PC-3 (cell line): ENCODE measurements at places on chromosomes 7 and 10.

GRCh38 chr7:1232623-1233332 lies at the start of gene UNCX:
Gene UNCX (plus strand): TSS chr7:1232872. CDS start chr7:1233018, 146 bp downstream.
- no peak for DNase-seq

GRCh38 chr10:44517635-44518034 lies 132.7 kb upstream of the CXCL12 start:
- DNase-seq: peak; percentile 11

GRCh38 chr7:139294951-139295575 lies 46.1 kb upstream of the FMC1 start:
- DNase-seq: no peak

DNA sequence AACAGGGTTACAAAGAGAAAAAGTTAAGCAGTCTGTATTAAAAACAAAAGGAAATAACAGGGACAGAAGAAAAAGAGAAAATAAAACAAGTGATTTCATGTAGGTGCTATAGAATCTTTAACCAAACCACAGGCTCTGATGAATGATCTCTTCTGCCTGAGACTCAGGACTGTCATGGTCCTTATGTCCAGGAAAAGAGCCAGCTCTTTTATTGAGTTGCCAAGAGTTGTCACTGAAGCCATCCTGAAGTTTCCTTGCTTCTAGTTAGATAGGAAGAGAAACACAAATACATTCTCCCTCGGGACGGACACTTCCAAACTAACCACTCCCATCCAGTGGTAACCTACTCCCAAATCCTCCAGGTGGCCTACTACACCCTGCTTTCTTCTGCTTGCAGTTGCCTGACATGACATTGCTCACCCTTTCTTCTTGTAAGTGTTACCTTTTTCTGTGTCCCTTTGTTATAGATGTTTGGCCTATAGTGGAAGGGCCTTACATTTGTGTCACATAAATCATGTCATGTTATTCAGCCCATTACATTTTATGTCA lies 346.7 kb downstream of the NRG3 start:
- DNase-seq: no peak

DNA sequence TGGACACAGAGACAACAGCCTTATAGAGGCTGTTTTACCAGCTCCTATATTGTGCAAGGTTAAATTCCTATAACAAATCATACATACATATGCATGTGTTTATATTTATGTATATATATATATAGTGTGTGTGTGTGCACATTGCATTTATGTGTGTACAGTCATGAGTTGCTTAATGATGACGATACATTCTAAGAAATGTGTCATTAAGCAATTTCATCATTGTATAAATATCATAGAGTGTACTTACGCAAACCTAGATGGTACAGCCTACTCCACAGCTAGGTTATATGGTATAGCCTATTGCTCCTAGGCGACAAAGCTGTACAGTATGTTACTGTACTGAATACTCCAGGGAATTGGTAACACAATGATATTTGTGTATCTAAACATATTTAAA lies 30.1 kb upstream of the TNKS2 start:
- DNase-seq: peak; percentile 2

DNA sequence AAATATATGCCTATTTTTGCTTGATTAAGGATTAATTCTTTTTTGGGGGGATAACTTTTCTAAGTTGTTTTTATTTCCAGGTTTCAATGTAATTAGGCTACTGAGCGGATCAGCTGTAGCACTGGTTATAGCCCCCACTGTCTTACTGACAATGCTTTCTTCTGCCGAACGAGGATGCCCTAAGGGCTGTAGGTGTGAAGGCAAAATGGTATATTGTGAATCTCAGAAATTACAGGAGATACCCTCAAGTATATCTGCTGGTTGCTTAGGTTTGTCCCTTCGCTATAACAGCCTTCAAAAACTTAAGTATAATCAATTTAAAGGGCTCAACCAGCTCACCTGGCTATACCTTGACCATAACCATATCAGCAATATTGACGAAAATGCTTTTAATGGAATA lies 1.0 kb downstream of the LRRTM3 start:
- DNase-seq: no peak

DNA sequence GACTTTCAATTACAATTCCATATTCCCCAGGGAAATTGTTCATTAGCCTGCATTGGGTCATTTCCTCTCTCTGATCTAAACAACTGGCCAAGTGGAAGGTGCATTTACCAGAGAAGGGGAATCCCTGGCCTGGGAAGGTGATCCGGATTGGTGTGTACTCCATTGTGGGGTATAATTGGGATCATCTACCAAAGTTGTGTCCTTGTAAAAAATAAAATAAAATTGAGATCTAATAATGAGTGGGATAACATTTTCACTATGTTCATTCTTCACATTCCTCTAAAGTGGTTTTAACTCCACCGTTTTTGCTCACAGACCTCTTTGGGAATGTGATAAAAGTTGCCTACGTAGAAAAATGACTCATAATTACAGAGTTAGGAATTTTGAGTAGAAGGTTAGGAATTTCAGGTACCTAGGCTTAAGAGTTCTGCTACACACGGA lies 22.8 kb downstream of the ARL5B start:
- DNase-seq: peak; percentile 86

GRCh38 chr10:129760003-129760315 lies 204.1 kb downstream of the EBF3 start:
- DNase-seq: no peak

DNA sequence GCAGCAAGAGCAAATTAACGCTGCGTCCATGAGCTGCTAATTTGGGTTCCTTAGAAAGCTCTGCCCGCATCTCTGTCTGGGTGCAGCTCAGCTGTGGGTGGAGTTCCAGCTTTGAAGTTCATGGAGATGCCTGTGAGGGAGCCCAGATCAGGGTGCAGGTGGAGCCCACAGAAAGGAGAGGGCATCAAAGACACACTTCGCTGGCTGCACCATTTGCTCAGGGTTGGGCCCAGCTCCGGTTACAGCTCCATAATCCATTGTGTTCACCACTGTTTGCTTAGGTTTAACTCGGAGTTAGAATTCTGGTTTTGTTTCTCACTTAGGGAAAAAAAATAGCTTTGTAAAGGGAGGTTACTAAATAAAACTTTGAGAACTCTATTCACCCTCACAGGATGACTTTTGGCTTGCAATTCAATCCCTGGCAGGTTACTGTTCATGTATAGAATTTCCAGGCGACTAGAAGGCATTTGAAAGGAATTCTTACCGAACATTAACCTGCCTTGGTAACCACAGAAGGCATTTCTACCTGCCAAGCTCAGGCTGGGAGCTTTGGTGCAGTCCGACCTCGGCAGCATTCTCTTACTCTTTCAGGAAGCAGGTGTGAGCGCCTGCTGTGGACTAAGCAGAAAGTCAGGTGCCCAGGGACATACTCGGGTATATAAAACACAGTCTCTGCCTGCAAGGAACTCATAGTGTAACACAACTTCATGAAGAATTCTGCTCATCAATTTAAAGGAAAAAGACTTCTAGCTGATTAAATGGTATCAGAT lies 179.5 kb upstream of the RNF32 start:
- no peak for DNase-seq

- no peak for DNase-seq
These were observed 34.2 kb downstream of the SRI start for GRCh38 chr7:88185650-88186049.

GRCh38 chr7:92754919-92755581 lies 81.3 kb downstream of the CDK6 start:
- no peak for DNase-seq

GRCh38 chr7:95599069-95599468 lies 2.8 kb upstream of the PDK4 start:
- DNase-seq: peak; percentile 27

- DNase-seq: no peak
These were observed 852.0 kb upstream of the PHF14 start for GRCh38 chr7:10121631-10122030.

- peak; percentile 38 for DNase-seq
These were observed 16.3 kb upstream of the GLI3 start for GRCh38 chr7:42253316-42253715.

DNA sequence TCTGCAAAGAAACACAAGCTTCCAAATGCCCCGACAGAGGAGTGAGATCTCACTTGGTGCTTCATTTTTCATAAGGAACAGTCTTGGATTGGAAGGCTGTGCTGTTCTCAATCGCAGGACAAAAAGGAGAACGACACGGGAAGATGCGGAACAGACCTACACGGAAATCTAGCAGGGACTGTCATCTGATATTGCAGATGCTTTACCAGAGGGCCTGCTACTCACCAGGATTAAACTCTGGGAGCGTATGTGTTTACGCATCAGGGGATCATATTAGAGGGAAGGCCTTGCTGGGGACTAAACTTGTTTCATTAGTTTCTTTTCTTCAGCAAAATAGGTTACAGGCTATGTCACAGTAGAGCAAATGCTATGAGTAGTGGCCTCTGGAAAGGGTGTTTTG lies 82.8 kb upstream of the EEPD1 start:
- no peak for DNase-seq

DNA sequence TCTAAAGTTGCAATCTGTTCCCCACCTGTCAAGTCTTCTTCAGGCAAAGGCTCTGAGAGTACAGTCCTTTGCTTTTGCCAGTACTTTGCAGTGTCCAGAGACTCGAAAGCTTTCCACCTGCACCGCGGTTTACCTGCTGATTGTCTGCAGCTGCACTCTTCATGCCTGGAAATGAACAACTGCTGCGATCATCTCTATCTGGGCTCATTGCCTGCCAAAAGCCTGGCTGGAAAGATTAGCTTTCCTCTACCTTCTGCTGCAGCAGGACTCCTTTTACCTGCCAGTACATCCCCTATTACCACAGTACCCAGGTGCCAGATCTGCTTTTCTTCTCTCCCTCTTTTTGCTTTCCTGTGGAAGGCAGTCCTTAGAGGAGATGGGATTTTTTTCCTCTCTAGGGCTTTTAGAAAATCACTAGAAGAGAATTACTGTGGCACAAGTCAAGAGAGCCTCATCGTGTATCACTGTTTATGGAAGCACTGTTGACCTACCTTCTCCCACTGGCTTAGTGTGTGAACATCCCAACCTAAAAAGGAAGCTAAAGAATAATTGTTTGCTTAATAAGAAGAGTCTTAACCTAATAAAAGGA lies 2.2 kb downstream of the STRIP2 start:
- peak; percentile 34 for DNase-seq

- DNase-seq: no peak
These were observed 203.9 kb downstream of the DNAJB6 start for GRCh38 chr7:157540606-157541294.

GRCh38 chr10:31138026-31138553 lies 106.4 kb upstream of the ZNF438 start:
- DNase-seq: no peak

- no peak for DNase-seq
These were observed 44.6 kb downstream of the VIM start for GRCh38 chr10:17272648-17273047.

DNA sequence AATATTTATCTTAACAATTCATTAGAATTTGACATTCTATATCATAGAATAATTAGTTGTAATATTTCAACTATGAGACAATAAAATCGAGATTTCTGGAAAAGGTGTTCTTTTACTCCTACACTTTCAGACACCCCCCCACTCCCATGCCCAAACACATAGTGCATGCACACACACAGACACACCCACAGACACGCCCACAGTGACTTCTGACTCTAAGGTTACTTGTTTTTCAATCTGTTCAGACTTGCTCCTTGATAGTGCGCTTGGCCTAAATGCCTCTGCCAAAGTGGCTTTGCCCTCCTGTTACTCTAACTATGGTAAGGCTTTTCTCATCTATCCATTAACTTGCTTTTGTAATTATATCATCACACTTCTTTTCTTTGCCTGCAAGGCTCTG lies 144.0 kb upstream of the PPP1R3A start:
- DNase-seq: no peak

GRCh38 chr7:127794551-127794950 lies 142.6 kb downstream of the SND1 start:
- DNase-seq: no peak

GRCh38 chr7:123864436-123864835 lies 19.5 kb downstream of the HYAL4 start:
- DNase-seq: no peak

DNA sequence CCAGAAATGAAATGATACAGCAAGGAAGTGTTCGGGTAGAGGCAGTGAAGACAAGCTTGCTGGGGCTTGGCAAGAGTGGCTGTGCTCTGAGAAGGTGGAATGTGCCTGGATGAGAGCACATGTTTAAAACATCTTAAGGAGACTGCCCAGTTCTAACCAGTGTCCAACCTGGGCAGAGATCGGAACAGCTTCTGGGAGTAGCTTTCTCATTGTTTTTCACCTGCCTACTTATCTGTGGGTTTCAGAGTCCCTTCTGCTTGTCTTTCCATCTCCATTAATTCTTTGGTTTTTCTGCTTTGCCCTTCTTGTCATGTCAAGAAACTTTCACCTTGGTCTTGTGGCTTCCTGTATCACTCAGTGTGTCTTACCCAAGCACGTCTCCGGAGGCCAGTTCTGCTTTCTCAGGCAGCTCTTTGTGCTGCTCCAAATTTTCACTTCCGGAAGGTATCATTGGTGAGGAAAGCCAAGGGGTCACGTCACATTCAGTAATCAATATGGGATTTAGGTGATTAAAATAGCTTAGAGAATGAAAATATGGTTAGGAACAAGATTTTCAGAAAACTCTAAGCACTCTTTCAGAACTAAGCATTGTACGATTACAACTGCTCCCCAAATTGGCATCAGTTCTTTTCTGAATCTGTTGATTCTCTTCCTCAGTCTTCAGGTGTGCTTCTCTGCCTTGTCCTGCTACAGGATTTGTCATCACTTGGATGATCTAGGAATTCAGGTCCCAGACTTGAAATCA lies 5.5 kb upstream of the LAMB4 start:
- no peak for DNase-seq

- DNase-seq: no peak
These were observed 16.3 kb downstream of the VSTM4 start for GRCh38 chr10:49099046-49099445.

- no peak for DNase-seq
These were observed 275.5 kb downstream of the PLXNA4 start for GRCh38 chr7:132300599-132301277.

- DNase-seq: no peak
These were observed 290.7 kb downstream of the TCERG1L start for GRCh38 chr10:131020775-131021174.

- DNase-seq: no peak
These were observed 10.1 kb downstream of the NPC1L1 start for GRCh38 chr7:44530990-44531389.

DNA sequence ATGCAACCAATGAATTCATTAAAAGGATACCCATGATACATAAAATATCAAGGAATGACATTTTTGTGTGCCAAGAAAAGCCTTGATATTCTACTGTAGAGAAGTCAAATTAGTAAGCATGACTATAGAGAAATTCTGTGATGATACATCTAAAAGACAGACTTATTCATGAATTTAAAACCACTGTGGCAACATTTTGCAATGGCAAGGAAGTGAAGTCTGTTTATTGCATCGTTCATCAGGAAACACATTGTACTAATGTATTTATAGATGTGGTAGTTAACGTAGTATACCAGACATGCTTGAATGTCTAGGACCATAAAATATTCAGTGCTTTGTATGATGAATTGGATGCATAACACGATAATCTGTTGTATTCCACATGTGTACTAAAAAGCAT lies 9.3 kb upstream of the CLEC5A start:
- no peak for DNase-seq

- no peak for DNase-seq
These were observed 54.6 kb downstream of the AFAP1L2 start for GRCh38 chr10:114349522-114350215.
